NCI-H2081 treated with DMSO at 0.1 percent for 48 hours (cell line): ENCODE measurements at places on chromosomes 13 and 19.

DNA sequence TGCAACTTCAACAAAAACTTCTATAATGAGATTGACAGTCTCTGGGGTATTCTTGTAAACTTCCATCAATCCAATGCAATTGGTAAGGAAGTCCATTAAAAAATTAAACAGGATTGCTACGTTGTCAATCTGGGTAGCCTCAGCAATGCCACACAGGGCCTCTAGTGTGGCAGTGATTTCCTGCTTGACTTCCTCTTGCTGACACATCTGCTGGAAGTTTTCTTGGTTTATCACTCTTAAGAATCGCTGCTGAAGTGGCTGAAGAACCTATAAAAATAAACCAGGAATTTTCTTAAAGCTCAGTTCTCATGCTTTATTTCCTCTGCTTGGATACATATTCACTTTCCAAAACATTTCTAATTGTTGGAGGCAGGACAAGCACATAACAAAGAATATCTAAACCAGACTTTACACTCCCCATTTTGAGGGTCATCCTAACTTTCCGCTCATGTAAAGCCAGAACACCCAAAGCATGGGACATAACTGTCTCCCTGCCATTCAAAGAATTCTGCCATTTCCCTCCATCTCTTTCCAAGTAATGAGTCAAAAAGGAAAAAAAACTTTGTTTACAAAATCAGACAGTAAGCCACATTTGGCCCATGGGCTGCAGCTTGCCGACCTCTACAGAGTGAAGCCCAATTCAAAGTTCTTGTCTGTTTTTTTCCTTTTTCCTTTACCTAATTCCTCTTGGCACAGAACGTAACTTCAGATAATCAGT is 23.2 kb upstream of the EEF1AKMT1 start:
- DNase-seq: no peak

- DNase-seq: no peak
These were observed 68.0 kb upstream of the C1QTNF9B start for GRCh38 chr13:23965346-23965745.

DNA sequence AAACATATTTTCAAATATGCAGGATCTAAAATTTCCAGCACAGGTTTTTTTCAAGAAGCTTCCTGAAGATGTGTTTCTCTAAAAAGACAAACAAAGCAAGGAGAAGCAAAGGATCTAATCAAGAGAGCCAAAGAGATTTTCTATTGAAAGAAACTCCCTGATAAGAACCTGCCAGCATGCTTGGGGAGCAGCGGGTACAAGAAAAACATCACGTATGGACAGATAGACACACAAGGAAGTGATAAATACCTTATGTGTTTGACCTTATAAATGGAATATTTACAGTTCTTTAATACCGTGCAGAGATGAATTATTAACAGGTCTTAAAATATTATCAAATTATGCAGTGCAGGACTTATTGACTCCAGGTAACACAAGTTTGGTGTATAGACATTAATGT is 562.1 kb downstream of the DACH1 start:
- DNase-seq: no peak

- no peak for DNase-seq
These were observed 10.4 kb downstream of the CPT1C start for GRCh38 chr19:49701271-49701786.

GRCh38 chr13:39512687-39513086 is 90.3 kb downstream of the LHFPL6 start:
- DNase-seq: no peak

DNA sequence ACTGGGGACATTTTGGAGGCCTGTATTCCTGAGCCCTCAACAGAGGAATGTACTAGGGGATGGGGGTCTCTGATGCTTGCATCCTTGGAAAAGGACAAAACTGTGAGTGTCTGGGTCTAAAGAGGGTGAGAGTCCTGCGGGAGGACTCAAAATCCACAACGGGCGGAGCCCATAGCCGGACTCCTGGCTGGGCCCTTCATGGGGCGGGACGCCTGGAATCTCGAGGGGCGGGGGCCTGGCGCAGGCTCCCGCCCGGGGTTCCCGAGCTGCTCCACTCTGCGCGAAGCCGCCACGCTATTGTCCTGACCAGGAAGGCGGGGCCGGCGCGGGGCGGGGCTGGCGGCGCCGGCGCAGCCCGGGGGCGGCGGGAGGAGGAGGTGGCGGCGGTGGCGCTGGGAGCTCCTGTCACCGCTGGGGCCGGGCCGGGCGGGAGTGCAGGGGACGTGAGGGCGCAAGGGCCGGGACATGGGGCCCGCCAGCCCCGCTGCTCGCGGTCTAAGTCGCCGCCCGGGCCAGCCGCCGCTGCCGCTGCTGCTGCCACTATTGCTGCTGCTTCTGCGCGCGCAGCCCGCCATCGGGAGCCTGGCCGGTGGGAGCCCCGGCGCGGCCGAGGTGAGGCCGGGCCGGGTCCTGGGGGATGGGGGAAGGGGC is at the start of gene APLP1:
Gene APLP1 (plus strand): TSS at position 403 of the 651 bp plus-strand sequence. CDS start 63 bp downstream, at position 466.
- no peak for DNase-seq

GRCh38 chr13:78147905-78148304 is 229.3 kb upstream of the EDNRB start:
- no peak for DNase-seq
